Hematopoietic multipotent progenitor cell treated with erythropoietin and hydrocortisone succinate and interleukin-3 and kit ligand, for 17 days (in vitro differentiated cells): ENCODE measurements at places on chromosomes 5 and 9.
A peak's percentile ranks its signal among the peaks of the same experiment; 100 is the strongest.

DNA sequence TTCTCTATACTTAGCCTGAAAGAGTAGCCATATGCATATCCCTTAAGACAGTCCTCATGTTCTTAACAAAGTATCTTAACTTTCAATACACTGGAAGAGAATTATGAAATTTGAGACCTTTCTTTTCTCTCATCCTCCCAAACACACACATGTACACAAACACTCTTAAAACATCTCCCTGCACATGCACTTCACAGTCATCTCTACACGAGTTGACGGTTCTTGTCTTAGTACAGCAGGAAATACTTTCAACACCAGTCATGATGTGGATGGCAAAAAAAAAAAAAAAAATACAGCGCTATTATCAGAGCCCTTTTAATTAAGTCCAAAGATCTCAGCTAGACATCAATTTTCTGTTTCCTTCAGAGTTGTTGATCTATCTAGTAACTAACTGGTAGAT lies 43.6 kb upstream of the PCSK1 start:
- no peak for DNase-seq

- no peak for DNase-seq
Observed at GRCh38 chr9:134405527-134405926, 79.3 kb downstream of the RXRA start.

GRCh38 chr5:15683332-15683731 lies 183.4 kb downstream of the FBXL7 start:
- DNase-seq, result no peak

DNA sequence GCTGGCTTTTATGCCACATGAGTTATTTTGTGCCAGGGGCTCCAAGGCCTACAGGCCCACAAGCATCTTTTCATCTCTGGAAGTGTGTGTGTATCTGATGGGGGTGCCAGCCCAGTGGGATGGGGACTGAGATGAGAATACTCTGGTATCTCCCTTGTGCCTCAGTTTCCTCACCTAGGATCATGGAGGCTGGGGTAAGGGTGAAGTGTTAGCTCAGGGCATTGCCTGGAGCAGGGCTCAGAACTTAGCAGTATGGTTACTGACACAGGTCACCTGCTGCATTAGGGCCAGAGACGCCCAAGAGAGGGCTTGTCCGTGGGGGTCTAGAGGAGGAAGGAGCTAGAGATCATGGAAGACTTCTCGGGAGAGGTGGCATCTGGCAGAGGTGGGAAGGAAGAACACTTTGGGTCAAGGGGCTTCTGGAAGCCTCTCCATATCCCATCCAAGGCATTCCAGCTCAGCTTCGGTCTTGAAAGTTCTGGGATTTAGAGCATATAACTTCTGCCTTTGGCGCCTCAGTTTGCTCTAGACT lies 742 bp upstream of the WNK2 start:
- DNase-seq, result no peak

DNA sequence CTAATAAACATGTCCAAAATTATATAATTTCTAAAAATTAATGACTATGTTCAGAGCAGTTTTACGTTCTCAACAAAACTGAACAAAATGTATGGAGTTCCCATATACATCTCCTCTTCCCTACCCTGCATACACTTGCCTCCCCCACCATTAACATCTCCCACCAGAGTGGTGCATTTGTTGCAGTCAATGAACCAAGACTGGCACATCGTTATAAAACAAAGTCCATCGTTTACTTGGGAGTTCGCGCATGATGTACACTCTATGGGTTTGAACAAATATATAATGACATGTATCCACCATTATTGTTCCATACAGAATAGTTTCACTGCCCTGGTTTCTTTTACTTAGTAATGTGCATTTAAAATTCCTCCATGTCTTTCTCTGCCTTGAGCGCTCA lies 130.1 kb downstream of the APBA1 start:
- DNase-seq, result no peak

DNA sequence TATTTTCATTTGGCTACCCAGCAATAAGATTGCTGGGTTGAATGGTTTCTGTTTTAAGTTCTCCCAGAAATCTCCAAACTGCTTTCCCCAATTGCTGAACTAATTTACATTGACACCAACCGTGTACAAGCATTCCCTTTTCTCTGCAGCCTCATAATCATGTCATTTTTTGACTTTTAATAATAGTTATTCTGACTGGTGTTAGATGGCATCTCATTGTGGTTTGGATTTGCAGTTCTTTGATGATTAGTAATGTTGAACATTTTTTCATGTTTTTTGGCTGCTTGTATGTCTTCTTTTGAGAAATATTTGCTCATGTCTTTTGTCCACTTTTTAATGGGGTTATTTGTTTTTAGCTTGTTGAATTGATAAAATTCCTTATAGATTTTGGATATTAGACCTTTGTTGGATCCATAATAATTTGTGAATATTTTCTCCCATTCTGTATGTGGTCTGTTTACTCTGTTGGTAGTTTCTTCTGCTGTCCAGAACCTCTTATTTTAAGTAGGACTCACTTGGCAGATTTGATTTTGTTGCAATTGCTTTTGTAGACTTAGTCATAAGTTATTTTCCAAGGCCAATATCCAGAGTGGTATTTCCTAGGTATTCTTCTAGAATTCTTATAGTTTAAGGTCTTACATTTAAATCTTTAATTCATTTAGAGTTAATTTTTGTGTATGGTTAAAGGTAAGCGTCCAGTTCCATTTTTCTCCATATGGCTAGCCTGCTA lies 793.7 kb downstream of the BRINP1 start:
- DNase-seq, result no peak

DNA sequence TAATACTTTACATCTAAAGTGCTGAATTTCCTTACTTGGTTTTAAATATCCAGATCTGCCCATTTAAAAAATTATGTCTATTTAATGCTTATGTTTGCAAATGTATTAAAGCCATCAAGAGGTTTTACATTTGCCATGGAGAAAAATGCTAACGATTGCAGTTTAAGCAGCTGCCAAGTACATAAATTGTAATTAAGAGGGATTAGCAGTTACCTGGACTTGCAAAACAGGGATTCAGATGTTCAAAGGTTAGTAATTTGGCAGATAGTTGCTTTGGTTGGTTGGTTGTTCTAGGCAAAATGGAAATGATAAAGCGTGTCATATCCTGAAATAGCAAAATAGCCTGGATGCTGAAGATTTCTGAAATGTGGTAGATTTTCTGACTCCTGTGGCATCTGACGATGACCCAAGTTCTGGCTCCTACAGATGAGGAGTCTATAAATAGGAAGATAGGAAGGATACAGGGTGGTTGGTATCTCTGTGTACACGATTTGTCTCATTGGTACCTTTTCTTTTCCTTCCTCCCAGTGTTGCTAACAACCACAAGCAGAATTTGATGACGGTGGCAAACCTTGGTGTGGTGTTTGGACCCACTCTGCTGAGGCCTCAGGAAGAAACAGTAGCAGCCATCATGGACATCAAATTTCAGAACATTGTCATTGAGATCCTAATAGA lies 282.9 kb downstream of the NR3C1 start:
- DNase-seq, result no peak

DNA sequence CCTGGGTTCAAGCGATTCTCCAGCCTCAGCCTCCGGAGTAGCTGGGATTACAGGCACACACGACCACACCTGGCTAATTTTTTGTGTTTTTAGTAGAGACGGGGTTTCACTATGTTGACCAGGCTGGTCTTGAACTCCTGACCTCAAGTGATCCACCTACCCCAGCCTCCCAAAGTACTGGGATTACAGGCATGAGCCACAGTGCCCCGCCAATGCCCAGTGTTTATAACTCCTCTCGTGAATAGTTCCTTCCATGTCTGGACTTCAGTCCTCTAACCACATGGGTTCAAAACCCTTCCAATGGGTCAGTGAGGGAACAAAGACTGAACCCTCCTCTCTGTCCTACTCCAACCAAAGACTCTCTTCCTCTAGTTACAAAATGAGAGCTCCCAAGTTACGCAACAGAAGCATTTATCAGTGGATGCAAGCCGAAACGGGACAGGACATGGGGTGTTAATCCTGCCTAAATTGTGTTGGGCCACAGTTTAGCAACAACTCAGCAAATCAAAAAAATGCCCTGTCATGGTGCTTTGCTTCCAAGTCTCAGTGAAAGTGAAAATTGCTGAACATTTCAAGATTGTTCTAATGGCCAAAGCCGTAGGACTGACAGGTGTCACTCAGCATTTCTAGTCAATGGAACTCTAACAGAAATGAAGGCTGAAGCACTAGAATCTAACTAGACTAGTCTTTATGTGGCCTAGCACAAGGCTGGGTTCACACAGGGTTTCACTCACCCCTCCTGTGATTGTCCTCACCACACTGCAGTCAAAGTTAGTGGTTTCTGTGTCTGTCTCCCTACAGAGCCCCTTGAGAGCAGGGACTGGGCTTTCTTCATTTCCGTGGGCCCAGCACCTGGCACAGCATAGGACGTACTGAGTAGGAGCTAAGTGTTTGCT lies 3.2 kb upstream of the TMEM245 start:
- DNase-seq, result peak; percentile 93

GRCh38 chr9:107999890-108000289 lies 510.3 kb upstream of the KLF4 start:
- no peak for DNase-seq
